Stimulated activated naive CD8-positive, alpha-beta T cell treated with anti-CD3 and anti-CD28 coated beads, Interleukin-15, Interleukin-2, amounts not matched to agents 100 U/mL and 50 U/mL, for 24 hours (primary cell): ENCODE measurements at places on chromosomes 1 and 21.

DNA sequence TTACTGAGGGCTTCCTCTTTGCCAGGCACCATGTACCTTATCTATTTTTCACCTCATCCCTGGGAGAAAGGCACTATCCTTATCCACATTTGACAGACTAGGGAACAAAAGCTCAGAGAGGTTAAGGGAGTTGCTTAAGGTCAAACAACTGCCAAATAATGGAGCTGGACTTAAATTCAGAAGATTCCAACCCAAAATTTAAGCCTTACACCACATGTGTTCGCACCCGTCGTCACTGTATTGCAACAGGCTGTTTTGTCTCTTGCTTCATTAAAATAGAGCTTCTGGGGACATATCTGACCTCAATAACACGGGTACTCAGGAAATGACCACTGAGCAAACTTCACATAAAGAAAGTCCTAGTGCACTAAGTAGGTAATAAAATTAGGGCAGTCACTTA is 62.0 kb downstream of the TRABD2B start:
- DNase-seq, result no peak

- no peak for DNase-seq
Observed at GRCh38 chr1:214582289-214582891, 20.6 kb upstream of the CENPF start.

GRCh38 chr1:25098717-25099116 is 133.6 kb downstream of the SYF2 start:
- no peak for DNase-seq

GRCh38 chr1:65890201-65890843 is 97.6 kb downstream of the PDE4B start:
- no peak for DNase-seq

DNA sequence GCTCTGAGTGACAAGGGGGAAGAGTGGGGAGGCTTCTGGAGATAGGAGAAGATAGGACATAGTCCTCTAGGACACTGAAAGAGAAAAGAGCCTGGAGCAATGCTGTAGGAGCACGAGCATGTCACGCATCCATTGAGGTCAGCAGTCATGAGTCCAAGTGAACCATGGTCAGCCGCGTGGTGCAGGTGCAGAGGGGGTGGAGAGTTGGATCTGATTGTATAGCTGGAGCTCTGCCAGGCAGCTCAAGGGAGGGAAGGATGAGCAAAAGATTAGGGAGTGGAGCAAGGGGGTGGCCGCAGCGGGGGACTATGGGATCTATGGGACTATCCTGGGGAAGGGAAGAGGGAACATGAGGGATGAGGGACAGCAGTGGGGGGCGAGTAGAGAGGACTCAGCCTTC is 14.0 kb downstream of the PADI1 start:
- DNase-seq, result no peak

DNA sequence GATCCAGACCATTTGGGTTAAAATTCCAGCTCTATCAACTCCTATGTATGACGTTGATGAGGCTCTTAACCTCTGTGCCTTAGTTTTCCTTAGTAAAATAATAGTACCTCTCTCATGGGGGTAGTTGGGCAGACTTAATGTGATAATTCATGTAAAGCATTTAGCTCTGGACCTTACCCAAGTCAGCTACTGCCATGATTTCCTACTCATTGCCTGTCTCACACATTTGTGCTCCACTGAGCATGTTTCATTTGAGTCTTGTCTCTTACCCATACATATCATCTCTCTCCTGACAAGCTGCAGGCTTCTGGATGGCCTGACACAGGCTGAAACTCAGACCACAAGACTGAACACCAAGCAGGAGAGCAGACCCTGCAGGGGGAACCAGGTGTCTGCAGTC is 77.7 kb upstream of the ZBTB40 start:
- no peak for DNase-seq

DNA sequence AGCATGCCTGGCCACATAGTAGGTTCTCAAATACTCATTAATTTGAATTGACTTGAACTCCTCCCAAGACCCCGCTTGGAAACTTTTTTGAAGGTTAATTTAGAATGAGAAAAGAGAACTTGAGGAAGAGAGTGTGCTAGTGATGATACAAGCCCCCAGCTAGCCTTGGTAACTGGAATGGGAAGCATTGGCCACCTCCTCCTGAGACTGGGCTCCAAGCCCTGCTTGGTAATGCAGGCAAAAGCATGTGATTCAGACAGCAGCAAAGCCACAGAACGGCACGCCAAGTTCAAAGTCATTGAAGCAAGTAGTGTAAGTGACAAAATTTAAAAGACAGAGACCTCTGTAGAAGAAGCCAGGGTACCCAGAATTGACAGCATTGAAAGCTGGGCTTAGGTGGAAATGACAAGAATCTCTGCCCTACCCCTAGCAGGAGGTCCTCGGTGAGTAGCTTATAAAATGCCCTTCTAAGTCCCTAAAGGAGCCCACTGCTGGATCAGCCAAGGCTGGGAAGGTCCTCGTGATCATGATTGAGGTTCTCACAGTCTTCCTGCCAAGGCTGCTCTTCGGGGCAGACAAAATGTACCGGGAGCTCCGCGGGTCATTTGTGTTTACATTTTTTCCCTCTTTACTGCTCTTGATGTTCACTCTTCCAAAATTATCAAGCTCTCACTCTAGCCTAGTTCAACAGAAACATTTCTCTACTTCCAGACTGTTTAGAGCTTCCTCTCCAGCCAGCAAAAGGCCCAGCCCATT is 99.4 kb downstream of the TSEN15 start:
- no peak for DNase-seq

DNA sequence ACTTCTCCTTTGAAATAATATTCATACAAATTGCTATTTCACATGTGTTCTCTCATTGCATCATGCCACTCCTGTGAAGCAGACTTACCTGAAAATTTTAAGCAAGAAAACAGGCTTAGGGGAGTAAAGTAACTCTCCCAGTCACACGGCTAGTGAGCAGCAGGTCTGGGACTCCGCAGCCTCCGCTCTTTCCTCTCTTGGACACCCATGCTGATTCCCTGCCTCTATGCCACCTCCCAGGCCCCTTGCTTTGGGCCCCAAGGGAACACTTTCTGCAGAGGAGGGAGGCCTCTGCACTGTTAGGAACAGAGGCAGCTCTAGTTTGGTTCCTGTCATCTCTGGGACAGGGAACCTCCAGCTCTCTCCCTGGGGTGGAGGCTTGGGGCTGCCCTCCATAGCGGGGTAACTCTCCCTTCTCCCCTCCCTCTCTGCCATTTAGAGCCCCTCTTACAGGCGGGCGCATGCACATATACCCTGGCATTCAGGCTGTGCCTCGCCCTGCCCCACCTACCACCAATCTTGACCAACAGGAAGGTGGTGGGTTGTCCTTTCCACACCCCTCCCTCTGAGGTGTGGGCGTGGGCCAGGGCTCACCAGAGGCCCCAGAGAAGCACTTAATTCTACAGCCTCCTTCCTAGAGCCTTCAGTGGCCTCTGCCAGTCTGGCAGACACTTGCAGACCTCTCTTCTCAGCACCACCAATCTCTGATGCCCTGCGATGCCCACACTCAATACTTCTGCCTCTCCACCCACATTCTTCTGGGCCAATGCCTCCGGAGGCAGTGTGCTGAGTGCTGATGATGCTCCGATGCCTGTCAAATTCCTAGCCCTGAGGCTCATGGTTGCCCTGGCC is at the start of gene RXFP4:
TSS of gene RXFP4 (plus strand) at position 646 of the 852 bp plus-strand sequence. CDS start at position 718, 72 bp downstream.
- DNase-seq, result peak; percentile 47

GRCh38 chr1:226444901-226445300 is 37.0 kb upstream of the PARP1 start:
- DNase-seq, result peak; percentile 56

DNA sequence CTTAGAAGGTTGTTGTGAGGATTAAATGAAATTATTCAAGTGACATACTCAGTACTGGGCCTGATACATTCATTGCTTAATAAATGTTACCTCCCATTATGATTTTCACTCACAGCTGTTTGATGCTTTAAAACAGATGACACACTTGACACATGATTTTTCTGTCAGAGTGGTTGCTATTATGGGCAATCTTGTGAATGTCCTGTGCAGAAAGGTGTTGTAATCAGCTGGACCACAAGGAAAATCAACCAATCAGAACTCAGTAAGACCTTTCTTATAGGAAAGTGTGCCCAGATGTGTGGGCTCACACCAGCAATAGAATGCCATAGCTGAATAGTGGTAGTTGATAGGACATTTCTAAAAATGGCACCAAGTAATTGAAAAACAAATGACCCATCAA is 23.5 kb downstream of the GJA5 start:
- DNase-seq, result no peak

GRCh38 chr1:39132505-39133339 is 71.8 kb upstream of the MACF1 start:
- no peak for DNase-seq
